Frontal cortex (tissue), 4 donors: ENCODE measurements at places on chromosomes 1 and 21.

DNA sequence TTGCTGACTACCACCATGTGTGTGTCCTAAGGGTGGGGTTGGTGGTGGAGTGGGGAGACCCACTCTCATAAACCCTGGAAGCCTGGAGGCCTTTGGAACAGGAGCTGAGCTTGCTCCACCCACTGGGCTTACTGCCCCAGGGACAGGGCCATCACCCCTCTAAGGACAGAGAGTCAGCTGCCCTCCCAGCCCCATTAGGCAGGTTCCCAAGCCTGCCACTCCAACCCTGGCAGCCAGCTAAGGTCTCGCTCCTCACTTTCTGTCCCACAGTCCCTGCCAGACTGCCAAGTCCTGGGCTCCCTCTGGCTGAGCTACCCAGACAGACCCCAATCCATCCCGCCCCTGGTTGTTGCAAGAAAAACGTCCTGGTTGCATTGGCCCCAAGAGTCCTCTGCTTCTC lies 3.8 kb downstream of the NT5C1A start:
- DNase-seq, result no peak

DNA sequence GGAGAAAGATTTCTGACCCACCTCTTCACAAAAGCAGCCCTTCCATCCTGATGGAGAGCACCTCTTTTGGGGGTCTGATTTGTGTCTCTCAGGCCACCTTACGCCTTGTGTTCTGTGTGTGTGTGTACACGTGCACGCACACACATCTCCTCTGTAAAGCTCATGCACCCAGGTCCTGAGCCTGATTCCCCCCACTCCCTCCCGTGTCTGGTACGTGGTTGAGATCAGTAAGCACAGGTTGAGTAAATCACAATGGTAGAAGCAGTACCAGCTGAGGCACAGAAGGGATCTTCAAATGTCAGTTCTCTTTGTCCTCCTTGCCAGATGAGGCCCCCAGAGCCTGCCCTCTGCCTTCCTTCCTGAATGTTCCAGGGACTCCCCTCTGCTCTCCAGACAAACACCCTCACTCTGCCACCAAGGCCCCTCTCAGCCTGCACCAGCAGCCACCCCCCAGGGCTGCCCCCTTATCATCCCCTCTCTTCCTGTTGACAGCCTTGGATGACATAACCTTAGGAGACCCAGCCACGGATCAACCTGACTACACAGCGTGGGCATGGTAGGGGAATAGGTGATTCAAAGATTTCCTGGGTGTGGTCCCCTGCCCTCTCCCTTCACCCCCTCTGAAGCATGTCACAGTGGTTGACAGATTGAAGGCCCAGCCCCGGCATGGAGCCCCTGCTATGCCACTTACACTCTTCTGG lies 112.8 kb downstream of the HIVEP3 start:
- DNase-seq, result no peak

- peak; percentile 48 for DNase-seq
Observed at GRCh38 chr1:42177541-42177981, 13.0 kb upstream of the GUCA2A start.

GRCh38 chr1:156401041-156401574 lies 32.1 kb downstream of the RHBG start:
- DNase-seq, result no peak

DNA sequence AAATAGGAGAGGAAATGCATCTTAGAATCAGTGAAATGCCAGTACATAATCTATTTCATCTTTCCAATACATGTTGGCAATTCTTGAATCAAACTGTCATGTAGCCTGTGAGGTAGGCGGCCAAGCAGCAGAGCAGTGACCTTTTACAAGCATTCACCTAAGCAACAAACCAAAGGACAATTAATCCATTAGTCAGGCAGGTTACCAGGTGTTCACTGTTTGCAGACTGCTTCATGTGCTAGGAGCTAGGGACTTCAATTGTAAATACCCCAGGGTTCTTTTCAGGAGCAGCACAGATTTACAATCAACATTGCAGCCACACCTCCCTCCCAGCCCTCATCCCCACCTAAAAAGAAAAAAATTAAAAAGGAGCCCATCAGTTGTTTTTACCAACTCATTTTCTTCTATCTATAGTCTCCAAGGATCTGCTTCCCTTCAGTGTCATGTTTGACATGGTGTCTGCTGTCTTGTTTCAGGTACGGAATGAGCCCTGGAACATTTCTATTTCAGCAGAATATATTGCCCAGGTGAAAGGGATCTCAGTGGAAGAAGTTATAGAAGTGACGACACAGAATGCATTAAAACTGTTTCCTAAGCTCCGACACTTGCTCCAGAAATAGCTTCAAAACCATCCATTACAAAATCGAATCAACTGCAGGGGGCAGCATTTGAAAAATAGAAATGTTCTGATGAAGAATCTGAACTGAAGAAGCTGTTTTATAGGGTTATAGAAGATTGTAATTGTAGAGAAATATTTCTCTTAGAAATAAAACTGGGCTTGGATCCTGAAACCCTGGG lies 23.0 kb downstream of the TATDN3 start:
- DNase-seq, result no peak

DNA sequence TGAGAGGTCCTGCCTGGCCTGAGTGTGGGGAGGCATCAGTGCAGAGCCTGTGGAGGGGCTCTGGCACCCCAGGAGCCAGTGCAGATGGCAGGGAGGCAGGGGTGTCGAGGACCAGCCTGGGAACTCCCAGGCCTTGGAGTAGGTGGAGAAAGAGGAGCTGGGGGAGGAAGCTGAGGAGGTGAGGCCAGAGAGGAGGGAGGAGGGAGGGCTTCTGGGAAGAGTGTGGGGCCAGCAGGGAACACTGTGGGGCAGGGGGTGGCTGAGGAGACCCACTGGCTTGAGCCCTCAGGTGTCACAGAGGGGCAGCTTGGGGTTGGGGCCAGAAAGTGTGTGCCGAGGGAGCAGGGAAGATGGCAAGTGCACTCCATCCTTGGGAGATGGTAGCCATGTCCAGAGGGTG lies 3.8 kb downstream of the COQ8A start:
- DNase-seq, result no peak

GRCh38 chr1:234517110-234517802 lies 38.3 kb upstream of the TARBP1 start:
- no peak for DNase-seq

DNA sequence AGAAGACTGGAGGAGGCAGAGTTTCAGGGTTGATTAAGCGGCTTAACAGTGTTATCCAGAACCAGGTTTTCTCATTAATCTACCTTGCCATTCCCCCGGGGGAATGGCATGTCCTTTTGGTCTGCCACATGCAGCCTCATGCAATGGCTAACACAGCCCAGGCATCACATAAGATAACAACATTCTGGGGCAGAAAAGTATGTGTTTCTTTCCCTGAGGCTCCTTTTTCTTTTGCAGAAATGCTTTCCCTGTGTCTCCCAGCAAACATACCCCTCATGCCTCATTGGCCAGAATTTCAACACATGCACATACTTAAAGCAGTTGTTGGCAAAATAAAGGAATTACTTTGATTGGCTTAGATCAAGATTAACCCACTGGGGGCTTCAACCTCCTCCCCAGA lies 98.6 kb downstream of the OMA1 start:
- no peak for DNase-seq

DNA sequence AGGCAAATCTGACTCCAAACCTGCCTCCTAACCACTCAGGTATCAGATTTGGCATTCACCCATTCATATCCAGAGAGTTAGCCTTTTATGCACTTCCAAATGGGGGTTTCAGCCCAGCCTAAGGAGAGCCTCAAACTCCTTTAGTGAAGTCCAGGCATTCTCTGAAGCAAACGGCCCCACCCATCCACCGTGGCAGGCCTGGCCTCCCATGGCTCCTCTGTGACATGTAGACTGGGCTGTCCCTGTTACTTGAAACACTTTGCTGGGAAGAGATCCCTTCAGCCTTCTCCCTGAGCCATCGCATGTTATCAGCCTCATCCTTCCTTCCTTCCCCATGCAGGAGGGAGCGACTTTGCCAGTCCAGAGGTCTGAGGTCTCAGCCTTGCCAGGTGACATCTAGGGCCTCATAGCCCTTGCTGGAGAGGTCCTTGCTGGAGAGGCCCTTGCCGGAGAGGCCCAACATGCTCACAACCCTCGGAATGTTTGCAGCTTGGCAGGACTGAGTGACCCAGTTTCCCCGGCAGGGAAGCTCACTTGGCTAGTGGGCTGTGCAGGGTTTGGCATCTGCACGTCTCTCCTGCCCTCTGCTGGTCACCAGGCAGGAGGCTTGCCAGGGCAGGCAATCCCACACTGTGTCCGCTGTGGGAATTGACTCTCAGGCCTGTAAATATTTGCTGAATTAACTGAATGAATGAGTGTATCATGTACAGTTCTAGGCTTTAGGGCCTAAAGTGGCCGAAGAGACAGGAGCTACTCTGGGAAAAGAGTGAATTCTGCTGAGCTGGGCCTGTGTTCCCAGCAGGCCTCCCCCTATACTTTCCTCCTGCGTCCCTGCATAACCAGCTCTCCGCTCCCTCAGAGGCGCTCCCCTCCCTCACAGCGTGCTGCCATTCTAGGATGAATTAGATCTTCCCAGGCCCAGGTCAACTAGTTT lies 26.7 kb upstream of the RBM15 start:
- DNase-seq, result peak; percentile 78

DNA sequence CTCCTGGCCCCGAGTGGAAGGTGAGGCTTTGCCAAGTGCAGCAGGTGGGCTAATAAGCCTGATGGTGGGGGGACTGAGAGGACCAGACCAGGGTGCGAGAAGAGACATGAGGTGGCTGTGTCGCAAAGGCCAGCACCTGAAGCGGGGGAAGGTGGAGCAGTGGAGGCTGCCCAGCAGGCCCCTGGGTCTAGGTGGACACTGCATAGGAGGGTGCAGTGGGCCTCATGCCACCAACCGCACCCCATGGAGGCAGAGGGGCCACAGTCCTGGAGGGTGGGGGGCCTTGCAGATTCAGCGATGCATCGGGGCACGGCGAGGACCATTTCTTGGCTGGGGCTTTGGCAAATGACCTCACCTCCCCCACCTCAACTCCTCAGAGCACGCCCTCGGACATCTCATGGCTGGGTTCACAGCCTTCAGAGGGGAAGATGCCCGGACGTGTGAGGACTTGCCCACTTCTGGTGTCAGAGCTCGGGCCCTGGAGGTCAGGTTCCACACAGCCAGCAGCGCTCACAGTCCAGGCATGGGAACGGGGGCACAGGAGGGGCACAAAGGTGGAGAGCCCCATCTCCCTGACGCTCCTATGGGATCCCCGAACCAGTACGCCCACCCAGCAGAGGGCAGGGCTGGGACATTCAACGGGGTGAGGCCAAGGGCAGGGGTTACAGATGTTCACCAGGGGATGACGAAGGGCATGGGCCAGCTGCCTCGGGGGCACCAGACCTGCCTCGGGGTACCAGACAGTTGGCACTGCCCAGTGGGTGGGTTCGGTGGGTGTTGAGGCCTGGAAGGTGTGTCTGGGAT lies 35.4 kb downstream of the UBE2G2 start:
- no peak for DNase-seq

DNA sequence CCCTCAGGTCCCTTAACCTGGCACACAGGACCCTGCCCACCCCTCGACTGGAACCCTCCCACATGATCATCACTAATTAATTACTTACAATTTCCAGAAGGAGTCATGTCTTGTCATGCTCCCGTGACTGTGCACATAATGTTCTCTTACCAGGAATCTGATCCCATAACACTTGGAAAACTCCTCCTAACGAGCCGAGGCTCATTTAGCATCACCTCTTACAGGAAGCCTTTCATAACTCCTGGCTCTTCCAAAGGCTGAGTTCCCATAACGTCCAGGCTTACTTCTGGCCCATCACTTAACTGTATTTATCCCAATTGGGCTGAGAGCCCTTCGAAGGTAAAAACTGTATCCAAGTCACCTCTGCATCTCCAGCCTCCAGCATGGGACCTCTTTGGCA lies 147.9 kb upstream of the JUN start:
- DNase-seq, result no peak

DNA sequence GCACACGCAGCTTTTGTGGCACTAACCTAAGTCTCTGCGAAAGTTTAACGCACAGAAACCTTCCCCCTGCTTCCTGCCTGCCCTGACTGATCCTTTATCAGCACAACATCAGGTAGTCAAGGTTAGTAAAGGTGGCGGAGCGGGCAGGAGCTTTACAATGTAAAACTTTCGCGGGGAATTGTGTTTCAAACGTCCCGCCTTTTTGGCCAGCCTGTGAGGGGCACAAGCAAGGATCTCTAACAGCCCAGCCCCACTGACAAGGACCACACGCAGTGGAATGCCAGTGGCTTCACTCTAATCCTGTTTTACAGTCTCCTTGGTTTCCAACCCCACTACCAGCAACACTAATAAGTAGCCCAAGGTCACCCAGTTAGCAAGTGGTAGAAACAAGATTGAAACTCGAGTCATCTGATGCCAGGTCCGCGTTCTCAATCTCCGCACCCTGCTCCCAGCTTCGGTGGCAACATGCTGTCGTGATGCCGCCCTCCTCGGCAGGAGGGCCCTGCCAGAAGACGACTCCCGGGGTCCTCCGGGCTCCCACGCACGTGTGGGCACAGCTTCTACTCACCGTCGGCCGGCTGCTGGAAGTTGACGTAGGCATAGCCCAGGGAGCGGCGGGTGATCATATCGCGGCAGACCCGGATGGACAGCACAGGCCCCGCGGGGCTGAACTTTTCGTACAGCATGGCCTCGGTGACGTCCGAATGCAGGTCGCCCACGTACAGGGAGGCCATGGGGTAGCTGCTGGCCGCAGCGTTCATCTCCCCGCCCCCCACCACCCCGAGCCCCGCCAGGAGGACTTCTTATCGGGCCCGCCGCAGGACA lies 1.2 kb downstream of the PABPC4 start:
- no peak for DNase-seq

- peak; percentile 60 for DNase-seq
Observed at GRCh38 chr1:231161667-231162296, at the start of gene TRIM67. Gene TRIM67, plus strand, starts transcription at chr1:231162058. Its CDS starts 912 bp downstream, at chr1:231162970.

GRCh38 chr1:156198831-156199349 lies 5.0 kb downstream of the SLC25A44 start:
- DNase-seq, result no peak

DNA sequence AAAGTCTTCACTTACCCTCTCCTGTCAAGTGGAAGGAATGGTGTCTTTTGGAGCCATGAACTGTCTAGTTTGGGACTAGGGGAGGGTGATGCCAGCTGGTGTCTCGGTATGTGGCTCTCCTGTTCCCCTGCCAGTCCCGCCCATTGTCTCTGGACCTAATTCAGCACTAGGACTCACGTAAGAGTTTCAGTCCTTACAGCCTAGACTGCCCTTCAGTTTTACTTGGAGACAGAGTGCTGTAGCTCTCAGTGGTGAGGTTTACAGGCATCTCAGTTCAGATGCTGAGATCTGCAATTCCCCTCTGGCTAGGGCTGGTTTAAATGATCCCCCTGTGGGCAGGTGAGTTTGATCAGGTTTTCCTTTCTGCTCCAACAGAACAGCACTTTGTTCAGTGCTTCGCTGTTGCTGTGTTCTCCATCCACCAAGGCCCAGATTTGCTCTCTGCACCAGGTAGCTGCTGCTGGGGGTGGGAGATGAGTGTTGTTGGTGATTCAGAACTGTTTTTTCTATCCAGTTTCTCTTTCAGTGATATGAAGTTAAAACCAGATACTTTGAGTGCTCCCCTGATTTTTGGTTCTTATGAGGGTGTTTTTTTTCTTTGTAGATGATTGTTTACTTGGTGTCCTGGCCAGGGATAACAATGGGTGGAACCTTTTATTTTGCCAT lies 198.3 kb upstream of the RNPC3 start:
- DNase-seq, result no peak
